Stimulated activated CD8-positive, alpha-beta memory T cell treated with anti-CD3 and anti-CD28 coated beads, Interleukin-4, amount 100 ng/mL, for 48 hours (primary cell): ENCODE measurements at places on chromosomes 4 and X.

DNA sequence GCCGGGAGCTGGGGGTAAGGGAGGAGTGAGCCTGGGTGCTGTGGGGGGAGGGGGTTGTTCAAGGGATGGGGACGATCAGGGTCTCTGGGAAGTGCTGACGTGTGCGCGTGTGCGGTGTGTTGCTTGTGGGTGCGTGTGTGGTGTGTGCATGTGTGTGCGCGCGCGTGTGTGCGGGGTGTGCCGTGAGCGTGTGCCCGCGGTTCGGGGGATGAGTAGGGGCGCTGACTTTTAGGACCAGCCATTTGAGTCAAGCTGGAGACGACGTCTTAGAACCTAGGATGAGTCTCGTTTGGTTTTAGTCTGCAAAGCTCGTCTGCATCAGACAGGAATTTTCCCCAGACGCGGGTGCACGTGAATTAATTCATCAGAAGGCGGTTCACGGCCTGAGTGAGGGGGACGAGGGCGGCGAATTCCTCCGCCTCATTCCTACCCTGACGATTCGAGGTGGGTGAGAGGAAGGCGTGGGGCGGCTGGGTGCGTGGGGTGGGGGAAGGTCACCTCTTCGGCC is 950 bp upstream of the TMEM271 start:
- DNase-seq: no peak

DNA sequence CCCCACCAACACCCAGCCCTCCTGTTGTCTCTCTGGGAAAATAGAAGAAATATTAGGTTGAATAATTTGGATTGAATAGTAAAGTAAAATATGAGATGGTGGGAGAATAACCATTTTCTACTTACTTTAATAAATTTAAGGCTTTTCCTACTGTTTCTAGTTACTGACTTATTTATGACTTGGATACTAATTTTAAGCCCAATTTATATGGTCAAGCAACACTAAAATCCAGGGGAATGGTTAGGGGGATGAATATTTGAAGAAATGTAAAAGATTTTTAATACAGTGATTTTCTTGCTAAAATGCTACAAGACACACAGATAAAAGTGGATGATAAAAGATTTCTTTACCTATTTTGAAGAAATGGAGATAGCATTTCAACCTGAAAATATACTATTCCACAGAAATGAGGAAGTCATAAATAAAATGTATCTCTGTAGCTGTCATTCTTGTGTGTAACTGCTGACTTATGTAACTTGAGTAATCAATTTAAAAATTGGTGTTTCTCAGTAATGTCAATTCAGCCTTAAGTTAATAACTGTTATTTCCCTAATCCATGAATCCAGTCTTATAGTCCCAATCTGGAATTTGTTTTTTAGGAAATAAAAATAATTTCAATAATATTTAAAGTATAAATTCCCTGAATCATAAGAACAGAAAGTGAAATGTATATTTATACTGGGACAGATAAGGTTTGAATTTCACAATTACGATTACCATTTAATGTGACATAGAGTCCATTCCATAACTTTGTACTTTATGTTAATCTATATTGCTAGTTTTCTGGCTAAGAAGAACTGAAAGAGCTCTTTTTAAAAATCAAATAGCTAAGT is 24.3 kb upstream of the IL2 start:
- no peak for DNase-seq

- DNase-seq: no peak
Measured at GRCh38 chrX:24594501-24594900, 52.6 kb downstream of the PCYT1B start.

GRCh38 chr4:119721878-119722277 is 93.3 kb upstream of the PDE5A start:
- no peak for DNase-seq

- no peak for DNase-seq
Measured at GRCh38 chrX:136780241-136780640, 491 bp downstream of the ARHGEF6 start.

- DNase-seq: no peak
Measured at GRCh38 chrX:12229986-12230385, 91.7 kb downstream of the FRMPD4 start.

DNA sequence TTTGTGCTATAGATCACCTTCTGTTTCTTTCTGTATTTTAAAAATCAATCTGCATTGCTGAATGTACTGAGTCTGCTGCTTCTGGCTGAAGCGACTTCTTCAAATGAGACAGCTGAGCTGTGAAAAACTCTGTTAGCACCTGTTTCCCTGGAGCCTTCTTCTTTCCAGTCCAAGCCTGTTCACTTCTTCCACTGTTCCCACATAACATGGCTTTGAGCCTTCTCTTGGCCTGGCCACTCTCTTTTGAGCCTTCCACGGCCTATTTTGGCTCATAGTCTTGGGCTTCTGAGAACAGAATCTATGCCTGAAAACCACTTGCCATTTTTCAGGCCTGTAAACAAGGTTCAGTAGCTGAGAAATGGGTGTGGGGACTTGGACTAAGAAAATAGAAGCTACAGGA is 132.9 kb upstream of the IGFBP7 start:
- no peak for DNase-seq

DNA sequence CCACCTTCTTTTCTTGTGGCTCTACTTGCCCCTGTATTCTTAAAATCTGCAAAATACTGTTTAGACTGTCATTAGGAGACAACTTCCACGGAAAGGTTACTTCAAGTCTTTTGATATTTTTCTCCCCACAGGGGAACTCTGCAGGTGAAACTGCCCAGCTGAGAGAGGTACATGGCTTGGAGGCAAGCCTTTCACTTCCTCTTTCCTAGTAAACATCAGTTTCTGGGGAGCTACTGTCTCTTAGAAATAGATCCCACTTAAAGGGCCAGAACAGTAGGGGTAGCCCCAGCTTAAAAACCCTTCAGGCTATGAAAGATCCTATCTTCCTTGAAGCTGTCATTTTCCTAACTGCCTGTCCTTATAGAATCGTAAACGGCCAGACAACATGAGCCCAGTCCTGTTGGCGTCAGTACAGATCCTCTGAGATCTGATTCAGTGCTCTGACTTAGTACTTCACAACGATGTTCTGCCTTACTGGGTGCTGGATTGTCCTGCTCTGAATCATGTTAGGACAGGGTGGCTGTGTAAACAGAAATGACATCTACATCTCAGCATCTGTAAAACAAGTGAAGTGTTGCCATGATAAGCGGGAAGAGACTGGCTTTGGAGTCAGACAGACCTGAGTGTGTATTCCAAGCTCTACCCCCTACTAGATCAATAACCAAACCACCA is 102.1 kb downstream of the ITIH6 start:
- no peak for DNase-seq

- no peak for DNase-seq
Measured at GRCh38 chrX:3717742-3718420, 4.4 kb upstream of the PRKX start.

- DNase-seq: no peak
Measured at GRCh38 chr4:13653766-13654161, 26.2 kb upstream of the BOD1L1 start.

DNA sequence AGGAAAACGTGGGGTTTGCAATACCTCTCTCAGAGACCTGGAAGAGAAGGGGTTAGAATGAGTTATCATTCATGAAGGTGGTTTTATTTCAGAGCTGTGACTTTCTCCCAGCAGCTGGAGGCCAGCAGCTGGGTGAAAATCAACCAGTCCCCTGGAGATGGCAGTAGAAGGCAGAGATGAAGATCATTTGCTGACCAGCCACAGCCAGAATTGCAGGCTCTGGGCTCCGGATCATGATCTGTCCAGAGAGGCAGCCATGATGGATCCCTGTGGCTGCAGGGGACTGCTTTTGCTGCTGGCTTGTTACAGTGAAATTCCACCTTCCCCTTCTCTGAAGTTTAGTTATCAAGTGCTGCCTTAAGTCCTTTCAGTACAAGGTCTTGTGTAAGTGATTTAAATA is 46.9 kb upstream of the TAB3 start:
- no peak for DNase-seq

DNA sequence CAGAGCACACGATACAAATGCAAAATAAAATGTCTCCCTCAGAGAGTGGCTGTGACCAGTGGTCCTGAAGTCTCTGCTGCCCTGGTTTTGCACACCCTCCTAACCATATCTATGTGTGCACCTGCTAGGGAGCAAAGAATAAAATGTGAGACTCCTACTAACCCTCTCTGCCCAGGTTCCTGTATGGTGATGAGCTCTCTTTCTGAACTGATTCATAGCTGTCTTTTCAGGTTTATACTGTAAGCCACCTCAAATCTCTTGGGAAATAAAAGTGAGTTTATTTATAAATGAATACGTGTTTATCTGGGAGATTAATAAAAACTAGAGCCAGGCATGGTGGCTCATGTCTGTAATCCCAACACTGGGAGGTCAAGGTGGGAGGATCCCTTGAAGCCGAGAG is 126.0 kb upstream of the RBPJ start:
- no peak for DNase-seq

DNA sequence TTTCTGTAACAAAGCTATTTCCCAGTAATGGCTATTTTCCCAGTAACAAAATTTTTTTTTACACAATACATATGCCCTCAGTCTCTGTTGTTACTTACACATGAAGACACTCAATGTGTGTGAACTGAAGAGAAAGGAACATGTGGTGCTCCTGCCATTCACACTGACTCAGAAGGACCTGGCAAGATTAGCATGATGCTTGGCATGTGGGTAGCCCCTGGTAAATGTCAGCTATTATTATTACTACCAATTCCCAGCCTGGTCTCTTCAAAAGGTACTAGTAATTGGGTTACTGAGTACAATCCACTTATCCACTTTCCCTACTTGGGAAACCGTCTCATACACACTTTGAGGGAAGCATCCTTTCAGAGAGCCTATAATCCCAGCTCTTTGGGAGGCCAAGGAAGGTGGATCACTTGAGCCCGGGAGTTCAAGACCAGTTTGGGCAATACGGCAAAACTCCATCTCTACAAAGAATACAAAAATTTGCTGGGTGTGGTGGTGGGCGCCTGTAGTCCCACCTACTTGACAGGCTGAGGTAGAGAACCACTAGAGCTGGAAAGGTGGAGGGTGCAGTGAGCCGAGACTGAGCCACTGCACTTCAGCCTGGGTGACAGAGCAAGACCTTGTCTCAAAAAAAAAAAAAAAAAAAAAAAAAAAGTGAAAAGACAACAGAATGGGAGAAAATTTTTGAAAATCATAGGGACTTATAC is 14.6 kb downstream of the RBBP7 start:
- no peak for DNase-seq

- DNase-seq: no peak
Measured at GRCh38 chr4:150583287-150584110, 1.5 kb downstream of the MAB21L2 start.

GRCh38 chrX:68983004-68983857 is 154.4 kb downstream of the EFNB1 start:
- no peak for DNase-seq

DNA sequence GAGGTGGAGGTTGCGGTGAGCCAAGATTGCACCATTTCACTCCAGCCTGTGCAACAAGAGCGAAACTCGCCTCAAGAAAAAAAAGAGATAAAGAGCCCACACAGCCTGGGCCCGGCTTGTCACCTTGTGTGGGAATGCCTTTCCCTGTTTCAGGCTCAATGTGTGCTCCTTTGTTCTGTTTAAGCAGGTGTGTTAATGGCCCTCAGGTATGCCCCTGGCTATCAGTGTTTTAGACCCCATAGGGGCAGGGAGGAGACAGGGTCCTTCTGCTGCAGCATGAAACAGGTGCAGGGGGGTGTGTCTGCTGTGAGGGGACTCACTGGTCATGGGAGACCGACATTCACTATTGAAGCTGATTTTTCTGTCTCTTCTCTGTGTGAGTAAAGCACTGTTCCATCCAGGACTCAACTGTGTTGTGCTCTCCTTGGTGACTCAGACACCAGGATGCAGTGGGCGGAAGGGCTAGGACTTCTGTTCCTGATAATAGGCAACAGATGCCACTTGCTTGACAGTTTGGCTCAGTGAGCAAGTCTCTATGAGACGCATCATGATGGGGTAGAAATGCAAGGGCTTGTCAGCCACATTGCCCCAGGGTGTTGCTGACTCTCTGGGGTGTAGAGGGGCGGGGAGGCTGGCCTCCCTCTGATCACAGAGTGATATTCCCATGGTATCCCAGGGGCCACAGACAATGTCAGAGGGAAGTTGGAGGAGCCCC is 15.6 kb upstream of the LAP3 start:
- no peak for DNase-seq

DNA sequence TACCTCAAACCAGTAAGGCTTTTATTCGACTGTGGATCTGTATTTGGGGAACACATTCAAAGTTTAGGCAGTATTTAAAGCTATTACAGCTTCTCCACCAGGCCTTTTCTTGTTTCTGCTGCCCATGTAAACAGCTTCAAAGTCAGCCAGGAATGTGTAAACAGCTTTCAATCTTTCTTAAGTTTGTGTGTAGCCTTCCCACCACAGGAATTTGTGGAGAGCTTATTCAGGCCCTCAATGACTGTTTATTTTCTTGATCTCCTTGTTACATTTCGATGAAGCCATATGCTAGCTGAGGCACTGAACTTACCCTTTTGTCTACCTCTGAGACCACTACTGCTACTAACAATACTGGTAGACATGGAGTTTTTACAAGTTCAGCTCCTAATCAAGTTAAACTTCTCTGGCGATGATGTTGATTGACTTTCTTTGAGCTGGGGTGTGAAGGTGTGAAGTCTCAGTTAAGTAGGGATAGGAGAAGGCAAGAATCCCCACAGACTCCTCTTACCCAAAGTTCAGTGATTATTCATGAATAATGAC is 72.6 kb downstream of the NWD2 start:
- no peak for DNase-seq

DNA sequence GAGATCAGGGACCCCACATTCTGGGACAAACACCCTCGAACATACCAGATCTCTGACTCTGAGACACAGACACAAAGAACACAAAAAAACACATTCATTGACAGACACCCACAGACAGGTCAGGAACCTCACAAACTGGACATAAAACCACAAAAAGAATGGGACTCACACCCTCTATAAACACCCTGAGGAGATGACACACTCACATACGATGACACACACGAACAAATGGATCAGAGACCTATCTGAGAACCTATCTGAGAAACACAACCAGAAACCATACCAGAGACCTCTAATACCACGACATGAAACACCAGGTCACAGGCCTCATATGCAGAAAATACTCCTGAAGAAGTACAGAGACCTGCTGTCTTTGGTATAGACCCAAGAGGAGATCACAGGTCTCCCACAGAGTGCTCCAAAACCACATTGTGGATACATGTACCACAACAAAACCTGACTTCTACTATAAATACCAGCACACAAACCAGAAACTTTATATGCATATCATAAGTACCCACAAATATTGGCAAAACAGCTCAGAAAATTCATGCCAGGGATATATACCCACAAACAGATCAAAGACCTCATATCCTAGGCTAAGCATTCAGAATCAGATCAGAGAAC is 19.5 kb downstream of the SUV39H1 start:
- no peak for DNase-seq
